ENCODE measurements at places on chromosomes 3 and 15.
A peak's percentile ranks its signal among the peaks of the same experiment; 100 is the strongest.

GRCh38 chr15:32952901-32953532, 235.2 kb downstream of the GREM1 start:
- no peak for DNase-seq

DNA sequence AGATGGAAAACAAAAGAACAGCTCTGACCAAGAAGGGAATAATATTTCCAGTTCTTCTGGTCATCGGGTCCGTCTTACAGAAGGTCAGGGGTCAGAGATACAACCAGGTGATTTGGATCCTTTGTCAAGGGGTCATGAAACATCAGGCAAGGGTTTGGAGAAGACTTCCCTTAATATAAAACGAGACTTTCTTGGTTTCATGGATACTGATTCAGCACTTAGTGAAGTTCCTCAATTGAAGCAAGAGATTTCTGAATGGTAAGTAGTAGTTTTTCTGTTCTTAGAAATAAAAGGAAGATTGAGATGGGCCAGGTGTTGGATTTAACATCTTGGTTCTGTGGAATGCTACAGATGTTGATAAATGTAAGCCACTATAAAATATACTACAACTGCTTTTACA, 9.5 kb downstream of the MGA start:
- no peak for DNase-seq

DNA sequence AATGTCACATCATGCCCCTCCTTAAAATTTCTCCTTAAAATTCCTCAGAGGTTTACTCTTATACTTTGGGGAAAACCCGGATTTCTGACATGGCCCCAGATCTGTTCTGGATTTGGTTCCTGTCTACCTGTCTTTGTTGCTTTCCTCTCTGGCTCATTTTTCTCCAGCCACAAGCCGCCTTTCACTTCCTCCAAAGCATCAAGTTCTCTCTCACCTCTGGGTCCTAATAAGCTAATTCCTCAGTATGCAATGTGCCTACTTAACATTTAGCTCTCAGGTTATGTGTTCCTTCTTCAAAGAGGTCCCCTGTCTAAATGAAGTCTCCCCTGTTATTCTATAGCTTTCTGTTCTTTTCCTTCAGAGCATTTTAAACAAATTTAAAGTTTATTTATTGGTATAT, 16.1 kb downstream of the HMG20A start:
- no peak for DNase-seq

GRCh38 chr3:14532691-14533456, 7.3 kb downstream of the GRIP2 start:
- no peak for DNase-seq

GRCh38 chr15:74430510-74430951, 3.2 kb downstream of the SEMA7A start:
- DNase-seq, result no peak

DNA sequence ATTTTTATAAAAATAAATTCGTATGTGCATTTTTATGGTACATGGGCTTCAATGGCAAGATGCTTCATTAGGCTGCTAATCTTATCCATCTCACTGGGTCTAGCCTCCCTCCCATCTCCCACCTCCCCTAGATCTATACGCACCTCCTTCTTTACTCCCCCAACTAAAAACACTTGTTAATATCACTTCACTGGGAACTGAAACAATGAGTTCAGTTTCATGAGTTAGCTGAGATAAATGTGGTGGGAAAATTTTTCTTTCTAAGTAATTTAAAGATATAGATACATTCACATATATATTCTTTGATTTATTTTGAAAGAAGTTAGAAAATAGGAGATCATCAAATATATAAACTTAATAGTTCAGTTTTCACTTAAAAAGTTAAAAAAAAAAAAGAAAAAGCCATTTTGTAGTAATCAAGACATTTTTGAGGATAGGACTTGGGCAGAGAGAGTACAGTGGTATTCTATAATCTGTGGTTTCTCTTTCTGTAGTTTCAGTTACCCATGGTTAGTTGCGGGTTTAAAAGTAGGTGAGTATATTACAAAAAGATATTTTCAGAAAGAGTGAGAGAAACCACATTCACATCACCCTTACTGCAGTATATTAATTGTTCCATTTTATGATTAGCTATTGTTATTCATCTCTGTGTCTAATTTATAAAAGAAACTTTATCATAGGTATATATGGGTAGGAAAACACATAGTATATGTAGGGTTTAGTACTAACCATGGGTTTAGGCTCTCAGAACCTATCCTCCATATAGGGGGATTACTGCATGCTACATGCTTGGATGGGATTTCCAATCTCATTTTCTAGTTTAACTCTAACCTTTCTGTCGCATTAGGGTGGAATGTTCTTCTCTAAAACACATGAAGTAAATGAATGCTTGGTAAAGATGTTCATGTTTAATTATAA, 316.0 kb upstream of the CBLB start:
- DNase-seq, result no peak

DNA sequence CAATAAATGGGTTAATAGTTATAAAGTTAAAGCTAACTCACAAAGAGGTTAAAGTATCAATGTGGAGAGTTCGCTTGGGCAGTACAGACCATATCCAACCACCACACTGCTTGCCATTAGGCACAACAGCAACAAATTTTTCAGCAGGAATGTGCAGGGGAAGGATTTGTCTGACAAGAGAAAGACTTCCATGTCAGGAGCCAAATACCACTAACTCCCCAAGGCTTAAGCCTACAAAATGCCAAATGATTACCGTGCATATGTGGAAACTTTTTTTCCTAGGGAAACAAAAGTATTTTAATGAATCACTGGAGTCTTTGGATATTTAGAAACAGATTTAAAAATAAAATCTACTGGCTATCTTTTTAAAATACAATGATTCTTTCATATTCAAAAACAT, 8.1 kb downstream of the VGLL3 start:
- no peak for DNase-seq

GRCh38 chr15:90184786-90185704, 16.1 kb upstream of the SEMA4B start:
- DNase-seq, result peak; percentile 57

GRCh38 chr3:27578032-27578431, 93.8 kb upstream of the SLC4A7 start:
- no peak for DNase-seq

DNA sequence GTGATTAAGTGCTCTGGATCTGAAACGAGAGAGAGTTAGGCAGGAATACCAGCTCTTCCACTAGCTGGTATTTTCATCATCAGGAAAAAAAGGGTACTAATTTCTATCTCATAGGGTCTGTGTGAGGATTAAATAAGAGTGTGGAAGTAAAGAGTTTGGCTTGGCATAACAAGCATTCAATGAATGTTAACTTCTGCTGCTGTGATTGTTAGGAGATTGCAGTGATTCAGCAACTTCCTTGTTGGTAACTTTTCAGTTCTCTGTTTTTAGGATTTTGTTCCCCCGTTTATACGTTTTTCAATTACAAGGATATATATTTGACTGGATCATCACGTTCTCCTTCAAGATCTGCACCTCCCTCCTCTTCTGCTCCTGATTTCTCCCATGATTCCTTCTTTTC, 65.9 kb upstream of the MYO5C start:
- no peak for DNase-seq

- no peak for DNase-seq
These were observed 118.8 kb upstream of the DAZL start for GRCh38 chr3:16723978-16724377.

GRCh38 chr15:70539409-70539808, 223.9 kb downstream of the UACA start:
- DNase-seq, result no peak

DNA sequence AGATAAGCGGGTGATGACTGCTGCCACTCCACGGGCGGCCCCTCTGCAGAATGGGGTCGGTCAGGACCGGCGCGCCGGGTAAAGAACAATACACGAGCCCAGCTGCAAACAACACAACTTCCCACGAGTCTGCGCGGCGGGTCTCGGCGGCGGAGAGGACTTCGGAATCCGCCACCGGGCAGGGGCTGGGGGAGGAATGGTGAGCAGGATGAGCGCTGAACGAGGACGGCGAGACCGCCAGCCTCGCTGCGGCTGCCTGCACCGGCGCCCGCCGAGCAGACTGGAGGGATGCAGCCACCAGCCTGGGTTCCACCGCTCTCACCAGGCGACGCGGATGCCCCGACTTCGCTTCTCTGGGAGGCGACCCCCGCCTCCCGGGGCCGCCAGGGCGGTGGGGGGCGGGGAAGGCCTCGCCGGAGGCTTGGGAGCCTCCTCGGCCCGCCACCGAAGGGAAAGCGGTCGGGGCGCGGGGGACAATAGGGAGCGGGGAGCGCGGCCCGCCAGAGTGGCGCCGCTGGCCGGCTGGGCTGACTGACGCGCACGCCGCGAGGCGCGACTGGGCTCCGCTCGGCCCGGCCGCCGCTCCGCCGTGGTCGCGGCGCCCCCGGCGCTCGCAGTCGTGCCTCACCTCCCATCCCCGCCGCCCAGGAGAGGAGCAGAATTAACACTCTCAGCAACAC, 515 bp downstream of the ADAM10 start:
- peak; percentile 57 for DNase-seq

DNA sequence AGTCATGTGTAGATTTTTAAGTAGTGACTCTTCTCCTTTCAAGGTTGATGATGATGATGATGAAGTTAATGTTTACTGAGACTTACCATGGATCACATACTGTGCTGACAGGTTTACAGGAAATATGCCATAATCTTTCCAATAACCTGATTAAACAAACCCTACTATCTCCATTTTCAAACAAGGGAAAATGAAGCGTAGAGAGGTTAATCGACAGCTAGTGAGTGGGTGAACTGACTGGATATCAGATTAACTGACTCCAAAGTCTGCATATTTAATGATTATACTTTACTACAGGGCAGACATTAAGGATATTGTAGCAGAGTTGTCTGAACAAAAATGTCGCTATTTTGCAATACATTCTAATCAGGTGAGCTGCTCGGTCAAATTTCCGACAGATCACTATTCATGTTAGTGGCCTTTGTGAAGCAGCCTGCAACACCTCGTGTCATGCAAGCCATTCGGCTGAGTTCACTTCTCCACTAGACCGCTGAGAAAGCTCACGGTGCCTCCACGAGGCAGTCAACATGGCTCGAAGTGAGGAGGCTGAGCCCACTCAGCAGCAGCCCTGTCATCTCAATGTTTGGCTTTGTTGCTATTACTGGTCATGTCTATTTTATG, 264.2 kb downstream of the NFKBIZ start:
- no peak for DNase-seq

- DNase-seq, result no peak
These were observed 102.4 kb upstream of the LRIG1 start for GRCh38 chr3:66603151-66603611.

DNA sequence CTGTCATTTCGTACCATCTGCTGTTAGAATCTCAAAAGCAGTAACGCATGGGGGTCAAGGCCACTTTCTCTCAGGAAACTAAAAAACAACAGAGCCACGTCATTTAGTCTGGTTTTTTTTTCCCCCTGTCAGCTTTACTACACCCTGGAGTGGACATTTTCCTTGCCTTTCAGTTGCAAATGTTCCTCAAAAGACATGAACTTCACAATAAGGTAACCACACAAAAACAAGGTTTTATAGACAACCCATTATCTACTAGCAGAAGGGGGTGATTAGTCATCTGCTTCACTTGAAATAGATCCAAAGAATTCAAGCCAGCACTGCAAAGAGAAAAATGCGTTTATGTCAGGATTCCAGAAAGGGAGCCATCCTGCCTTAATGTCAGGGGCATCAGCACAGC, 171.8 kb upstream of the CDIN1 start:
- no peak for DNase-seq

DNA sequence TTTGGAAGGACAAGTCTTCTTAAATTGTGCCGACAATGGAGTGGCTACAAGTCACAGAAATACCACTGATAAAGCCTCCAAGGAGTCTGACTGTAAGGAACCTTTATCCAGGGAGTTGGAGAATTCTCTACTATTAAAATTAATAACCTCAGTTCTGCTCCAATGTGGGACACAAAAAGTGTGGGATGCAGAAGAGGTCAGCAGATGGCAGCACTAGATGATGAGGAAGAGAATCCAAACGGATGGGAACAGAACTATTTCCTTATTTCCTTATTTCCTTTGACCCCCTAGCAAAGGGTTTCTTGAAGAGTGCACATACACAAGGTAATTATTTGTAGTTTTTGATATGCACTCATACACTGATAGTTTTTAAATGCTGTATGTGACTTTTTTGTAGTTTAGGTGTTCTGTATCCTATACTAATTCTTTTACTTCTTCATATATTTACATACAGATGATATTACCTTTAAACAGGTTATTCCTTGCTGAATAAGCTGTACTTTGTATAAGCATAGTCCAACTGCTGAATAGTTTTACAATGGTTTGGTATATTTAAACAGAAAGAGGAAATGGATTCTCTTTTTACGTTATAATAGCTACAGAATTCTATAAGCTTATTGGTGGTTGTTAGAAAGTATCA, 25.6 kb upstream of the NLGN1 start:
- DNase-seq, result no peak

DNA sequence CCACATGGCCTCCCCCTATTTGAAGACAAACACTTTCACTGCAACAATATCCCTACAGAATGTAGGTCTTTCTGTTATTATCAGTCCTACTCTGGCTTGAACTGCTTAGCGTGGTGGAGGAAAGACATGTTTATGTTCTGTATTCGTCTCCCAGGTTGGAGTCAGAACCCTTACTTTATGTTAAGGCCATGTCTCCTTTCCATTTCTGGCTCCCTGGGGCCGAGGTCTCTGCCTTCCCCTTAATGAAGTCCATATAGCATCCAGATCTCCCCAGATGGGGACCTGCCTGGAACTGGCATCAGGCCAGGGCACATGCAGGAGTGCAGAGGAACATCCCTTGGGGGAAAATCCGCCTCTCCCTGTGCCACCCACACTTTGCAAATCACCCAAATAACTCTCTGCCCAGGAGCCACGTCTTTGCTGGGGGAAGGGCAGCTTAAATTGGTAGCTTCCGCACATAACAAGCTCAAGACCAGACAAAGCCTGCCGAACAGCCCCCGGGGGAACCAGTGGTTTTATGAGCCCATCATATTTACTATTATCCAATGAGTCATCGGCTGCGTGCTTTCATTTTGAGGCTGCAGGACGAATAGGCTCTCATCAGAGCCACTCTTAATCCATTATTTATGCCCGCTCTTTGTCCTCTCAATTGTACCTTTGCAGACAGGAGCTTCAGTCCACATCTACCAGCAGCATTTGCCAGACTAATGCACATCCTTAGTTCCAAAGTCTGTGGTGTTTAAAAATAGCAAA, 237.0 kb downstream of the UACA start:
- no peak for DNase-seq

DNA sequence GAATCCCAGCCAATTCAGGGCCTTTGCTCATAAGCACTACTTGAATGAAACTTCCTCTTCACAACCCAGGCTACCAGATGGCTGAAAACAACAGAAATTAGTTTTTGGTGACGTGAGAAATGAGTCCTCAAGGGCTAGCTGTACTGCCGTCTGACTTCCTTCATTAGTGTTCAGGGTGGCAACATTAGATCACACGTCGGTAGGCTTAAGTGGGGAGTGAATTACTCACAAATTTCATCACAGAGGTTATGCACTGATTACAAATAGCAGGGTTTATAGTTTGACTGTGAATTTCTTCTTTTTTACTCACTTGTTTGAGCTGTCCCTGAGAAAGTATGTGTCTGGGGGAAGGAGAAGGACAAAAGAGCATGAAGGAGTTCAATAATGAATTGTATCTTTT, 397.2 kb downstream of the GAP43 start:
- no peak for DNase-seq

GRCh38 chr15:61830536-61831330, 229.5 kb downstream of the VPS13C start:
- DNase-seq, result no peak

- no peak for DNase-seq
These were observed 4.3 kb downstream of the RIOX2 start for GRCh38 chr3:97967966-97968365.
